ENCODE measurements at places on chromosomes 16 and 17.

- no peak for DNase-seq
Measured at GRCh38 chr17:17079336-17079735, 37.1 kb downstream of the MPRIP start.

DNA sequence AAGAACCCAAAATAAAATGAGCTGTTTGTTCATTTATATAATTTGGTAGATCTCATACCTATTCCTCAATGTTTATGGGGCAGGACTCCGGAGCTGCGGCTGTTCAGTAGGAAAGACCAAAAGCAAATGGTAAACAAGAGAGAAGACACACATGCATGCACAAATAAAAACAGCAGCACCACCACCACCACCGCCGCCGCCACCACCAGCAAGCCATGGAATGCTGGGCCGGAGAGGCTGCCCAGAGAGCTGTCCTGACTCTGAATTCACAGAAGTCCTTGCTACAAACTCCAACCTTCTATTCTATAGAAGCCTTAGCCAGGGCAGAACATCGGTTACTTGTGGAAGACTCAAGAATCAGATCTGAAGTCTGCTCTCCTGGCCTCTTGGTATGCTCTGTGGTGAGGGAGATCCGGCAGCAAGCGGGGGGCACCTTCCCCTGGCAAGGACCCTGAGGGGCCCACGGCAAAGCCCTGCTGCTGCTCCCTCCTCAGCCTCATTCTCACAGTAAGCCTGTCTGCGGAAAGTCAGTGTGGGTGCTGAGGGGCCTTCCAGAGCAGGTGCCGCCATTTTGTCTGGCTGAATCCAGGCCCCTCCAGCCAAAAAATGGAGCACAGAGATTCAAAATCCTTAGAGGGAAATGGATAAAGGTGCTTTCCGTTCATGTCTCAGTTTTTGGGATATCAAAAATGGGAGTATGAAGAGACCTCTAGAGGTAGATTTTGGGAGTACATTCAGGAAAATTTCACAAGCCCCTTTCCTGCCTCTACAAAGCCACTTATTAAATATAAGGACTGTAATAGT is 6.4 kb upstream of the FOXJ1 start:
- DNase-seq = peak; percentile 54

DNA sequence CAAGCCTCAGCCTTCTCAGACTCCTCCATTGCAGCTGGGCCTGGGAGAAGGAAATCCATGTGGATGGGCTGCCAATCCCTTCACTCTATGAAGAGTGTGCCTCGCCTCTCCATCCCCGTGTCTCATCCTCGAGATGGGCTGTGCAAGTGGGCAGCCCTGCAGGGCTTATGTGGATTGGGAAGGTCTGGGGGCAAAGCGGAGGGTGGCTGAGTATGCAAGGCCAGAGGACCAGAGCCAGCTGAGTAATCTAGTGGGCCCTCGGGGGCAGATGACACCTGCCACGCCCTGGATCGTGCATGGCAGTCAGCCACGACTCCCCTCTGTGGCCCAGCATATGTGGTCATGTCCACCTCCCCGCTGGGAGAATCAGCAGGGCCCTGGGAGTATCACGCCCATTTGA is 78.9 kb downstream of the IRX5 start:
- no peak for DNase-seq

DNA sequence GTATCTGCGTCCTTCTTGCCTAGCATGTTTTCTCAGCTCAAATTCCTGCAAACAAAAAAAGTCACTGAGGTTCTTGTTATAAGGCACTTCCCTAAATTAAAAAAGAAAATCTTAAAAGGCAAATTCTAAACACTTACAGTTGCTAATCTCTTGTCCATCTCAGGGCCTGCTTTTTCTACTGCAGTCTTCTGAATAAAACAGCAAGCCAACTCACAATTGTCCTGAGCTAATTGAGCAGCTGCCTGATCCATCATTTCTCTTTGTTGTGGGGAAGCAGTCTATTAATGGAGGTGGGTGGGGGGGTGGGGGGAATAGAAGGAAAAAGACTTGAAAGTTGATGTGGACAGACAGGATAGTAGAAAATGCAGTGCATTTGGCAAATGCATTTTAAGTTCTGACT is 27.0 kb downstream of the SETD6 start:
- DNase-seq = no peak

DNA sequence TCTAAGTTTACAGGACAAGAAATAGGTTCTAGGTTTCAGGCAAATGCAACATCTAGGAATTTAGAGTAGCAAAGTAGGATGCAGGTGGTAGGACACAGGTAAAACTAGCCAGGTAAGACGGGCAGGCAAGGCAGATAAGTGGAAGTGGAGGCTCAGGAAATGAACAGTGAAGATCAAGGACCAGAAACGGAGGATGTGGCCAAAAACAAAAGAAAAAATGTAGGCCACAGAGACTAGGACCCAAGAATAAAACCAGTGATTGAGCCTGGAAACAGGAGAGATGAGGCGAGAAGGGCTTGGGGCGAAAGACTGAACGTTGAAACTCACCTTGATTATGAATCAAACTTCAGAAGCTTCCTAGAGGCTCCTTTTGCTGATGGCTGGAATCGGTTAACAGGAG is 24.0 kb downstream of the CPSF4L start:
- DNase-seq = no peak

DNA sequence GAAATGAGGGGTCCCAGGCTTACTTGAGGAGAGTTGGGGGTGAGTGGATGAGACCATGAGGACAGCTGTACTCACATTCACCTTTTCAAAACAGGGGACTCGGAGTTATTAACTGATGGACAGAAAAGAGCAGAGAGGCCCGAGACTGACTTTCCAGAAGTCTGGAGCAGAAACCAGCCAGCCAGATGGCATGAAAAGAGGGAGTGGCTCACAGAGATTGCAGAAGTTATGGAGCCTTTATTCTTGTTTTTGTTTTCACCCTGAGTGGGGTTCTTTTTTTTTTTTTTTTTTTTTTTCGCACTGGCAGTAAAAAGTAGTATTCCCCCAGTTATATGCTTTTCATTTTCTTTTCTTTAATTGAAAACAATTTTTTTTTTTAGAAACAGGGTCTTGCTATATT is 18.9 kb downstream of the TVP23A start:
- no peak for DNase-seq

DNA sequence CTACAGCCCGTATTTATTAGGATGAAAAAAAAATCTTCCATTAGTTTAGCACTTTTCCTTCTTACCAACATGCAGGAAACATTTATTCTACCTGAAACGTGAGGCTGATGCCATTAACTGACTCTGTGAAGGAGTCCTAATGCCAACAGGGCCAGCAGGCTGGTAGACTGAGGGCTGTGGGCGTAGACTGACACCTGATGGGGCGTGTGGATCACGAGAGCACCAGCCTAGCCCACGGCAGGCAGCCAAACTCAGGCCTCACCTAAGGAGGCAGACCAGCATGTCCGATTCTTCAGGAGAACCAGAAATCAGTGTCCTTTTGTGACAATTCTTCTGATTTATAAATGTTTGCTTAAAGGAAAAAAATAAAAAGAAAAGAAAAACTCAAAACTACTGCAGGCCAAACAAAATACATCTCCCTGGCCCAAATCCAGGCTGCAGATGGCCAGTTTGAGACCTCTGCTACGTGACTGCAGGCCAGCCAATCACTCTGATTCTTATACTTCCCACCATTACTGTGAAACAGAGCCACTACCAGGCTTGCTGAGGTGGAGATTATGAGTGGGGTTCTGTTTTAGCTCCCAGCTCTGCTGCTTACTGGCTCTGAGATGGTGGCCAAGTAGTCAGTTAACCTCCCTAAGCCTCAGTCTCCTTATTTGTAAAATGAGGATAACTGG is 66.5 kb downstream of the GNAO1 start:
- DNase-seq = no peak

DNA sequence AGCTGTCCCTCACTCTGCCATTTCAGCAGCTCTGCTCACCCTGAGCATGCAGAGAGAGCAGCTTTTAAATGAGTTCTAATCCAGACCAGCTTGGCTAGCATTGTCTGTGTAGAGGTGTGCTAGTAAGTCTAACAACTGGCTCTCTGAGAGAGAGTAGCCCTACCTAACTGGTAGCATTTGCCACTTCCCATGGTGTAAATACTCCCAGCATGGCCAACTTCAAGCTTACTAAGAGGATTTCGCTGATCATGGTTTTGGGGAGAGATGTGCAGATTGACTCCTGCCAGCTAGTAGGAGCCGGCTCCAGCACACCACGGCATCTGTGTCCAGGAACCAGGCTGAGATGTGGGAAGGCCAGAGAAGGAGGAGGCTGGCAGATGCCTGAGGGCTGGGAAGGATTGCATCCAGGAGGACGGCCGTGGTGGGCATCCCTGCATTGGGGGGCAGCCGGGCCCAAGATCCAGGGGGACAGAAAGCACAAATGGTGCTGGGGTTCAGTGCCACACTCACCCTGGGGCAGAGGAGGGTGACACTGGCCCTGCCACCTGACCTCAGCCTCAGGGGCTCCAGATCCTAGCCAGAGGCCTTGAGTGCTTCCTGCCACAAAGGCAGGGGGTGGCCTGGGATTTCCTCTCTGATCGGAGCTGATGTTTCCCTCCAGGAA is 394.9 kb upstream of the TNRC6C start:
- DNase-seq = no peak

DNA sequence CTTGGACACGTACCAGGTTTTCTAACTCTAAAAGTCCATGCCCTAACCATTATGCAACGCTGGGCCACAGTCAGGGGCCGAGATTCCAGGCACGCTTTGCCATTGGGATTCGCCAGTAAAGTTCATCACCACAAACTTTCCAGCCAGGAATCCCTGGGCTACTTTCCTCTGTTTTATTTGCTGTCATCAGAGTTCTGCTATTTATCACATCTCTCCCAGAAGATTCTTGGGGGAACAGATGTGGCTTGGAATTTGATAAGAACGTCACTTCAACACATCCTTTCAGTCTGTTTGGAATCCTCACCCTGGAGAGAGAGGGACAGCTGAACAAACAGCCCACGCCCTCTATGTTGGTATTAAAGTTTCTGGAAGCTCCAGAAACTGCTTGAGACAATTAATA is 109.6 kb upstream of the CACNG3 start:
- no peak for DNase-seq

GRCh38 chr16:3094289-3095027 is 4.6 kb downstream of the ZSCAN10 start:
- peak; percentile 64 for DNase-seq

- no peak for DNase-seq
Measured at GRCh38 chr16:70662991-70663523, 16.7 kb downstream of the IL34 start.

DNA sequence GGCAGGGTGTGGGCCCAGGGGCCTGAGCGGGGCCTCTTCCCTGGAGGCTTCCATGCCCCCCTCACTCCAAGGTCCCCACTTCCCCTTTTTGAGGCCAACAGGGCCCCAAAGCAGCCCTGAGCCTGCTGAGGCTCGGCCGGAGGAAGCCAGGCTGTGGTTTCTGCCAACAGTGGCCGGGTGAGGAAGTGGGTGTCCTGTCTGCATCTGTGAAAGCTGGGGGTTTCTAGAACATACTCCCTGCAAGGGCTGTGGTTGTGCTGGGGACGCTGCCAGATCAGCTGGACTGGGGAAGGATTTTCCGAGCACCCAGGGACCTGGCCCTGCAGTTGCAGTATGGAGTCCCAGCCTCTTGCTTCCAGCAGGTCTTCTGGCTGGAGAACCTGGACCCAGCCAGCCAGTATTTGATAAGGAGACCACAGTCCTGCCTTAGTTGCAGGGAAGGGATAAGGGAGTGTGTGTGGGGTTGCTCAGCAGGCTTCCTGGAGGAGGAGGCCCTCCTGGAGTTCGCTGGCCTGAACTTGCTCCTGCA is 15.7 kb downstream of the ADCY7 start:
- no peak for DNase-seq

- DNase-seq = no peak
Measured at GRCh38 chr16:52296076-52296475, 250.9 kb downstream of the TOX3 start.

GRCh38 chr16:84985079-84986065 is 26.0 kb downstream of the ZDHHC7 start:
- peak; percentile 84 for DNase-seq

DNA sequence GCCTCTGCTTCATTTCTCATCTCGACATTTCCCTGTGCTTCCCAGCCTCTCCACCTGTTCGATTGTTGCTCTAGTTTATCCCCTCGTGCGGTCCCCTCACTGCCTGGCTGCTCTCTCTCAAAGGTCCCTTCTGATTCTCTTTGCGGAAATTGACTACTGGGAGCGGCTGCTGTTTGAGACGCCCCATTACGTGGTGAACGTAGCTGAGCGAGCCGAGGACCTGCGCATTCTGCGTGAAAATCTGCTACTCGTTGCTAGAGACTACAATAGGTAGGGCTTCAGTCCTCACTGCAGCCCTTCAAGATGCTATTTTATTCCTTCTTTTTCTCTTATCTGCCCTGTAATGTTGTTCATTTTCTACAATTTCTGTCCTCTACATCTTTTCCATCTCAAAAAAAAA is 39.4 kb downstream of the DNAH2 start:
- no peak for DNase-seq

DNA sequence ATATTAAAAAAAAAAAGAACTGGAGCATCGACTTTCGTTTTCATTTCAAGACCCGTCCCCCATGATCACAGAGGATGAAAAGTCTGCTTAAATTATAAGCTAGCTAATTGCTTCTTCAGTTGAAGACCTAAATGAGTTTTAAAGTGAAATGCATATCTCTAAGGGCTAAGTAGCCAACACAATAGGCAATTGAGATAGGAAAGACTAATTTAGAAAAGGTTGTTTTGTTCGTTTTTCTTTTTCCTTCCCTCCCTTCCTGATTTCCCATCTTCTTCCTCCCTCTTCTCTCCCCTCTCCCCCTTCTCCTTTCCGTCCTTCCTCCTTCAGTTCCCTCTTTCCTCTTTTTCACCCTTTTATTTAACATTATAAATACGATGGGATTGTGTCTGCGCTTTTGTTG is 377.2 kb downstream of the WWOX start:
- DNase-seq = no peak

DNA sequence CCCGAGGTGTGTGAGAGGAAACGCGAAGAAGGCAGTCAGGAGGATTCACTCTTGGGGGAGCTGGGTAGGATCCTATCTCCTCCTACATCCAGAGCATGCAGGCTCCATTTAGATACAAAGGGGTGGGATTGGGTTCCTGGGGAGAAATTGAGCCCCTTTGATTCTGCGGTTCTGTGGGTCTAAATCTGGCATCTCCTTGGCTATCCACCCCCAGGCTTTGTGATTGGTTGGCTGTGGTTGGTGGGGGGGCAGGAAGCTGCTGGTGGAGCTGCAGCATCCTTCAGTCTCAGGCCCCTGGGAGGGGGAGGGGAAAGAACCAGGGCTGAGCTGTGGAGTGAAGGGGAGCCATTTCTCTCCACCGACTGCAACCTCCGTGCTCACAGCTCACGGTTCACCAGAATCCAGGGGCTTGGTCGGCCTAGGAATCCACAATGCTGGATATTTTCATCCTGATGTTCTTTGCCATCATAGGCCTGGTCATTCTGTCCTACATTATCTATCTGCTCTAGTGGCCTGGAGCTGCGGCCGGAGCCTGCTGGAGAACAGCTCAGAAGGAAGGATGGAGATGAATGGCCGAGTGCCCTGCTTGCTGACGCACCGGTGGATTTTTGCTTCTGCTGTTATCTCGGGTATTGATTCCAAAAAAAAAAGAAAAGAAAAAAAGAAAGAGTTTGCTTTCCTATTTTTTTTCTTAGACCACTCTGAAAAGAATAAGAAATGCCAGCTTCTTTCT is at the start of gene LASP1NB:
Gene LASP1NB, plus strand, starts transcription at position 352 of the 733 bp plus-strand sequence.
- peak; percentile 64 for DNase-seq

DNA sequence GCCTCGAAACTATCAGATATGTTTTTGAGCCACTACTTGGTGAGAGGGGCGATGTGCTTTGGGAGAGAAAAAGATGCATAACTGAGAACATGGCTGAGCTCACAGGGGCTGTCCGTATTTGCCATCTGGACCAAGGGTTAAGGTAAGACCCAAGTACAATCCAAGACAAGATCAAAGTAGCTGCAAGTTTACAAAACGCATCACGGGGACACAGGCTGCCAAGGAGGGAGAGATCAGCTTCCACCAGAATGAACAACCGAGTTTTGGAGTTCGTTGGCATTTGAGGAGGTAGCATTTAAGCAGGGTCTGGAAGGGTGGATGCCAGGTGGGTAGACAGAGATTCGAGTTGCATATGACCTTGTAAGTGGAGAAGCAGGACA is 2.2 kb downstream of the PITPNC1 start:
- no peak for DNase-seq
